ENCODE measurements at places on chromosomes 6 and 20.
A peak's percentile ranks its signal among the peaks of the same experiment; 100 is the strongest.

DNA sequence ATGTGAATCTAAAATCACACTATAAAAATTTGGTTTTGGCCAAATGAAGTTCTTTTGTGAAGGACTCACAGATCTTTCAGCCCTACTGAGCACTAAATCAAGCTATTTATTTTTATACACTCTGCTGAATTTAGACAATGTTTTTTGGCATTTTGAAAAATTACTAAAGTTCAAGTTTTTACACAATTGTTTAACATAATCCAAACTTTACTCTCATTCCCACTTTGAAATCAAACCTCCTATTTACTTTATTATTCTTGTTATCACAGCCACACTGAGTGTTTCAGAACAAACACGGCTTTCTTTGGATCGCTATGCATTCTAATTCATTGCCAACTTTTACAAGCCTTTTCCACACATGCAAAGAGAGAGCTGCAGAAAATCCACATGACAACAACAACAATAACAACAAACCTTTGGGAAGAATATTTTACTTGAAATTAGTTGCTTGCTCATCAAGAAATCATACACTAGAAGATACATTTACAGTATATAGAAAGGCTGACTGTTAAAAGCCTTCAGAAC is 49.1 kb upstream of the TMEM30A start:
- DNase-seq = no peak

GRCh38 chr20:35651958-35652357 is 12.7 kb downstream of the CPNE1 start:
- DNase-seq = no peak

DNA sequence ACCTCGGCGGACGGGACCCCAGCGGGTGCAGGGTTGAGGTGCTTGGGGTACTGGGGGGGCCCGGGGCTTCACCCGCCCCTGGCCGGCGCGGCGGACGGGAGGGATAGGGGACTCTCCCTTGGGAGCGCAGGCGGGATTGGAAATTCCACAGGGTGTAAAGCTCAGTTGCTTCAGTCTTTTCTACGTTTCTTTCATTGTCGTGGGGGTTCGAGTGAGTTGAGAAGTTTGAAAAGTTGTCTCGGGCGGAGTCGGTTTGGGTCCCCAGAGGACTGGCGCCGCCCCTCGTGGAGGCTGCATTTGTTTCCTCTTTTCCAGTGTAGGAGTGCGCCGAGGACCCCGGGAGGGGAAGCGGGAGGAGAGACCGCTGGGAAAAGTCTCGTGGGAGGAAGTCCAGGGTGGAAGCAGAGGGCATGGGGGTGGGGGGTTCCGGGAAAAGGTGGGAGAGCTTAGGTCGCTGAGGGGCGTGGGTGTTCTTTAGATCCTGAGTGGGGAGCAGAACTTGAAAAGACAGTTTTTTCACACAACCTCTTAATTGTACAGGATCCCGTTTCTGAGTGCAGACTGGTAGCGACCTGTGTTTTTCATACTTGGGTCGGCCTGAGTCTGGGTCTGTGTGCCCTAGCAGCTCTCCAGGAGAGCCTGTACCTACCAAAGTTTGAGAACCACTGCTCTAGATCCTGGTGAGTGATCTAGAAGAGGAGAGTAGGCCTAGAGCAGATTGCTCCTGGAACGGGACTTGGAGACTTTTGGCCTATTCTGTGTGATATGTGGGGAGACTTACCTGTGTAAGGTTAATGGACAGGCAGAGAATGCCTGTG is 495 bp downstream of the FAM83B start:
- DNase-seq = no peak

- DNase-seq = no peak
Measured at GRCh38 chr6:53648184-53648943, 17.2 kb downstream of the KLHL31 start.

DNA sequence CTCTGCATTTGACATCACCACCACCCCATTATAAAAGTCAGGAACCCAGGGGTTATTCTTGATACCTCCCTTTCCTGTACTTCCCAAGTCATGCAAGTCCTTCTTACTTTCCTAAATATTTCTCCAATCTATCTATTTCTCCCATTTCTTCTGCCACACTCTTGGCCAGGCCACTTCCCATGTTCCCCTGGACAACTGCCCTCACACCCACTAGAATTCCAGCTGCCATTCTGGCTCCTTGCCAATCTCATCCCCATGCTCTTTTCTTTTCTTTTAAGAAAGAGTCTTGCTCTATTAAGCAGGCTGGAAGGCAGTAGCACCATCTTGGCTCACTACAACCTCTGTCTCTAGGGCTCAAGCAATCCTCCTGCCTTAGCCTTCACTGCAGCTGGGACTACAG is 15.2 kb downstream of the DEFB132 start:
- DNase-seq = no peak

DNA sequence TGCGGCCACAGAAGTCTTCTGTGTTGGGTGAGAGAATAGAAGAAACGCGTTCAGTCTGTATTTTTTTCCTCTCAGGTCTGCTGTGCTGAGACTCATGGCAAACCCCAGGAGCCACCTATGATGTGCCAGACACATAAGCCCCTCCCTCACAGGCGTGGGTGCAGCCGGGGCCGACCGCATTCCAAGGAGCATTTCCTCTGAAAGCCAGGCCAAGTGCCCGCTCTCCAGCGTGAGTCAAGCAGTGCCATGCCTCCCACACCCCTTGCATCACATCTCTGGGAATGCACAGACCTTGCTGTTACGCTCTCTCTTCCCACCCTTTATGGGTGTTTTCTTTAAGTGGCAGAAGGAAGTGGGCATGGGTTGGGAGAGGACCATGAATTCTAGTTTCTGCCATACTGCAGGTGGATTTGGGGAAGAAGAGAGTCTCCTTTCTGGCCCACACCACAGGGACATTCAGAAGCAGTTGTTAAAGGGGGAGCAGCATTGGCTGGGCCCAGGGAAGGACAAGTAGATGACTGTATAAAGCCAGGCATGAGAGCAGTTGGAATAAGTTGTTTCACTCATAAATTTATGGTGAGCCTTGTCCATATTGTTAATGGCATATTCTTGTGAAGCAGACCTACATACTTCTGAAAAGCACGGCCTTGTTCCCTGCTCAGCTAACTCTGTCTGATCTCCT is 37.1 kb upstream of the TFAP2A start:
- no peak for DNase-seq

- DNase-seq = no peak
Measured at GRCh38 chr20:22466447-22467171, 117.8 kb downstream of the FOXA2 start.

DNA sequence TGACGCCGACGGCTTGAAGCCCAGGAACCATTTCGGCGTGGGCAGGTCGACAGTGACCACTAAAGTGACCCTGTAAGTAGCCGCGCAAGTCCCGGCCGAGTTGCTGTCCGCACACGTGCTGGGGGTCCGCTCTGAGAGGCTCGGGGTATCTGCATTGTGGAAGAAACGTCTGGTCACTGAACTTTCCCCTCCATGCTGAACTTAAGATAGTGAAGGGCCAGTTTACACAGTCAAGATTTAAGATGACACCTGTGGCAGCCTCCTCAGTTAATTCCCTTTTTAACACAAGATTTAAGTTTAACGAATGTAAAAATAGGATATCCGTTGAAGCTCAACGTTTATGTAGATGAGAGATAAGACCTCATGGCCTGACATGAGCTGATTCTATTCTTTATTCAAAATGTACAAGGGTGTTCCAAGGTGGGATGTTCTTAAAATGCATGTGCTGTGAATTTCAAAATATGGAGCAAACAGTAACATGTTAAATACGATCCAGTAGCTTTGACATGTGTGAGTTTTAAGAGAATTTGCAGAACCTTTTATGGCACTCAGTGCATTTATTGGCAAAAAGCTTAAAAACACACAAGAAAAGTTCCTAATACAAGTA is 116.2 kb downstream of the RTN4IP1 start:
- no peak for DNase-seq

DNA sequence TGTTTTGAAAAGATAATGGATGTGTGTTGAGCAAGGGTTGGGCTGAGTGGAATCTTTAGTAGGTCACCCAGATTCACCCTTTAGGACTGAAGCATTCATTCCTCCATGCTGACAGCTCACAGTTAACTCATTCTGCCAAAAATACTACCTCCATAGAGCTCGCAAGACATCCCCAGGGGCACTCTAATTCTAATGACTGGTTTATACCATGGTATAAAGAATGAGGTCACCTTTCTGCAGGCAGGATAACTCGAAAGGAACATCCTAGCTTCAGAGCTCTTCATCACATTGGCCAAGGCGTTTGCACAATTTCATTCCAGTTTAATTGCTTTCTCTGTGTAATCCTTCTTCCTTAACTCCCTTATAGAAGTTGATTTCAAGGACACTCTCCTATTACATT is 1257.2 kb upstream of the EYS start:
- DNase-seq = no peak

DNA sequence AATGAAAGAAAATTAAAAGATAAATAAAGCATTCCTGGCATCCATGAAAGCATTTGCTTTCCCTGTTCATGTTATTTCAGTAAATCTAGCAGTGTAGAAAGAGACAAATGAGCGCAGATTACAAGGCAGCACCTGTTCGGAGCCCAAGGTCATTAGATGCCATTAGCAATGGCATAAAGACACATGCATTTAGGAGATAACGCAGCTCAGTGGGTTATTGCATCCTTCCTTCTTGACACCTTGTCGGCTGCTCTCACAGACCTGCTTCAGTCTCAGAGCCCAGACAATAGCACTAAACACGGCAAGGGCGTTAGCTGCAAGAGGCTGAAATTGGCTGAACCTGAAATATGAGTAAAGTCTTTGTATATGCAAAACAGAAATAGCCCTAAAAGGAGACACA is 140.3 kb downstream of the ATXN1 start:
- no peak for DNase-seq

DNA sequence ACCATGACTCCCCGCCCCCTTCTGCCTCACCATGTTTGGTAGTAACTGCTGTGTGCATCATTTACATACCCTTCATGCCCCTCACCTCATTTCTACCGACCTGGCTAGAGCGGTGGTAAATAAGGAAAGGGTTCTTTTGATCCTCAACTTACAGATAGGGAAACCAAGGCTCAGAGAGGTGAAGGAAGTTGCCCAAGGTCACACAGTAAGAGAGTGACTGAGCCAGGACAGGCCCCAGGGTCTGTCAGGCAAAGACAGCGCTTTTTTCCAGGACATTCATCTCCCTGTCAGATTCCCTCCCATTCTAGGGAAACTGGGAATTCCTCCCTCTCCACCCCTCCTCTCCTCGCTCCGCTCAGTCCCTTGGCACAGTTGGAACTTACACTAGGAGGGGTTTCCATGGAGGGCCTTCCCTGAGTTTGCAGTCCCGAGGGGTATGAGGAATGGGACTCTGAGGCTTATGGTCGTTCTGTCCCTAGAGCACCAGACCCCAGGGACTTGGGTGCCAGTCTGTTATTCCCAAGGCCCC is 2.0 kb downstream of the VSTM2L start:
- no peak for DNase-seq

GRCh38 chr6:108998485-108998884 is 96.2 kb downstream of the SESN1 start:
- no peak for DNase-seq

DNA sequence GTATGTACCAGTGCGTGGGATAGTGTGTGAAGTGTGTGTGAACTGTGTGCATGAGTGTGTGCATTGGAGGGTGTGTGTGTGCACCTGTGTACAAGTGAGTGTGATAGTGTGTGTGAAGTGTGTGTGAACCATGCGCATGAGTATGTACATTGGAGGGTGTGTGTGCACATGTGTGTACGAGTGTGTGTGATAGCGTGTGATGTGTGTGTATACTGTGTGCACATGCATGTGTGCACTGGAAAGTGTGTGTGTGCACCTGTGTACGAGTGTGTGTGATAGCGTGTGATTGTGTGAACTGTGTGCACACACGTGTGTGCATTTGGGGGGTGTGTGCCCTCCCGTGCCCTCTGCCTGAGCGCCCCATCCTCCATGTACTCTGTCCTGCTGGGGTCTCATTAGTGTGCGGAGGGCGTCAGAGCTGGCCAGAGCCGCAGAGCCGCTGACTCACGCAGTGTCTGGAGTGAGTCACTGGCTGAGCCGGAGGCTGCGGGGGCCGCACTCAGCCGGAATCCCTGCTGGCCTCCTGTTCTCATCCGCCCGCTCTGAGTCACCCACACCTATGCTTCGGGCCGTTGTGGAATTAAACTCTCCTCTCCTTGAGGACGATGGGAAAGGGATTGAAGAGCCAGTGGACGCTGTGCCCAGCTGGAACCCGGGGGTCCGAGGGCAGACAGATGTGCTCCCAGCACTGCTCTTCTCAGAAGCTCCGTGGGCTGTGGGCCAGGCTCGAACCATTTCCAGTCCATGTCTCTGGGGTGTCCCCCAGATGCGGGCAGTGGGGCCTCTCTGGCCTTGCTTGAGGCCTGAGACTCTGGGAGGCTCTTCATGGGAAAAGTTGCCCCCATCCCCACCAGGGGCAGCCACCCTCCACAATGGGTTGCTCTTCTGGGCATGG is 27.3 kb upstream of the STX16 start:
- peak; percentile 42 for DNase-seq

DNA sequence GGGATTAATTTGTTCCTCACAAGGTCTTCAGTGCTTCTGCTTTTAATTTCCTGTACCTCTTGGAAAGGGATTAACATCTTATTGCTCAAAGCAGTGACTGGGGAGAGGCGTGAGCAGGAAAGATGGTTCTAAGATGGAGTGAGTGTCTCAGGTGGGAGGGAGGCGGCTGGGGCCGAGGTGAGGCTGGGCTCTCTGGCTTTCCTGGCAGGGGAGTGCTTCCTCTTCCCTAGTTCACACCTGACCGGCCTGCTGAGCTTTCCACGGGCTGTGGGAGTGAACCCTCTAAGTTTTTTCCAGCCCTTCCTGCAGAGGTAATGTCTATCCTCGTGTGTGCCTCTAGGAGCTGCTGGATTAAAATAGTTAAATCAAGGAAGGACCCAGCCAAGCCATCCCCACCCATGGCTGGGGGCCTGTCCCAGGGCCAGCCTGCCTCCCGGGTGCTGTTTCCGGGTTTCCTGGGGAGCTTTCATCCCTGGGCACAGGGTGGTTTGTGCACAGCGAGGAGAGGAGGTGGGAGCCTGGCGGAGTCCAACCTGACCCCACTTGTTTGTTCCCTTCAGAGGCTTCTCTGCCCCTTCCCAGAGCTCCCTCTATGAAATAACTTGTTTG is 179.1 kb downstream of the TFAP2C start:
- no peak for DNase-seq

DNA sequence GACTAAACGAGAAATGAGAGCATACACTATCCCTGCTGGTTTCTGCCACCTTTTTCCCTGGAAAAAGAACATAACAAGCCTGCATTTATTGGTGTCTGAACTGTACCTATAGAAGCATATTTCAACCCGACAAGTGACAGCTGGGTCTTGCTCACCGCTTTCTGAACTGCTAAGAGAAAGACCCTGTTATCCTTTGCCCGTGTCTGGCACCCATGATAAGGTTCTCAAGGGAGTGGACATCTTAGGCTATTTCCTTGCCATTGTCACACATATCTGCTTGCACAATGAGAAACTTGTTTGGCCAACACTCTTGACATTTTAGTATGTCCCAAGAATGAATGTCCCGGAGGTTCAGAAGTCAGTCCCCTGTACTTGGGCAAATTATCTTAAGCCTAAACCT is 19.3 kb downstream of the RIPOR2 start:
- no peak for DNase-seq

Measured in NCI-H446 (cell line).